ENCODE measurements at places on chromosomes 13 and 19. TPM values are rescaled to one million over a fixed set of nuclear protein-coding genes. Genes with fewer than 3 reads are reported as not detected.
A peak's percentile ranks its signal among the peaks of the same experiment; 100 is the strongest.

- DNase-seq: peak; percentile 35
Measured at GRCh38 chr19:1453525-1454364, 3.8 kb downstream of the APC2 start.

The PDE4C gene
- 5.7 TPM for total RNA-seq

The ZNF224 gene
- 50.3 TPM for total RNA-seq

The CDX2 gene
- not detected for total RNA-seq

- no peak for DNase-seq
Measured at GRCh38 chr19:42117076-42117475, 15.2 kb downstream of the POU2F2 start.
